ENCODE measurements at places on chromosomes 6 and 20.
A peak's percentile ranks its signal among the peaks of the same experiment; 100 is the strongest.

DNA sequence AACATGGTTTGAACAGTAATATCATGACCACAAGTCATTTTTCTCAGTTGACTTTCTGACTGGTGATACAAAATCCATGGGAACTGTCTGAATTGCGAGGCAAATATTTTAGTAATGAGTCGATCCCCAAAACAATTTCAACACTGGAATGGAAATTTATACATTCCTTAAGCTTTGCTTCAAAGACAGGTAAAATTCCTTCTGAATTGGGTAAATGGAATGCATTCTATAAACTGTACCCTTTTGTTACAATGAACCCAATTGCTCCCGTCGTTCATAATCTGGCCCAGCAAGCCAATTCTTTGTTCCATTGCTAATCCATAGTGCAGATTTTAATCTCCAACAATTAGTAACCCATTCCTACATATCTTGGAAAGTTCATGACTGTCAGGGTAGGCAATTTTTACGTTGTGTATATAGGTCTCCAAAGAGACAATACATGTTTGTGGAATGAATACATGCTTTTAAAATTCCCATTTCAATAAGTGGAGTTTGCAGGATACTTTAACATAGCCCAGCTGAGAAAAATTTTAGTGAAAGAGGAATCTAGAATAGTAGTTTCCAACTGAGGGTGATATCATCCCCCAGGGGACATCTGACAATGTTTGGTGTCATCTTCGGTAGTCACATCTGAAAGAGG lies 32.7 kb downstream of the CYP24A1 start:
- peak; percentile 97 for DNase-seq

- DNase-seq, result no peak
Observed at GRCh38 chr6:129007701-129008373, 124.9 kb downstream of the LAMA2 start.

DNA sequence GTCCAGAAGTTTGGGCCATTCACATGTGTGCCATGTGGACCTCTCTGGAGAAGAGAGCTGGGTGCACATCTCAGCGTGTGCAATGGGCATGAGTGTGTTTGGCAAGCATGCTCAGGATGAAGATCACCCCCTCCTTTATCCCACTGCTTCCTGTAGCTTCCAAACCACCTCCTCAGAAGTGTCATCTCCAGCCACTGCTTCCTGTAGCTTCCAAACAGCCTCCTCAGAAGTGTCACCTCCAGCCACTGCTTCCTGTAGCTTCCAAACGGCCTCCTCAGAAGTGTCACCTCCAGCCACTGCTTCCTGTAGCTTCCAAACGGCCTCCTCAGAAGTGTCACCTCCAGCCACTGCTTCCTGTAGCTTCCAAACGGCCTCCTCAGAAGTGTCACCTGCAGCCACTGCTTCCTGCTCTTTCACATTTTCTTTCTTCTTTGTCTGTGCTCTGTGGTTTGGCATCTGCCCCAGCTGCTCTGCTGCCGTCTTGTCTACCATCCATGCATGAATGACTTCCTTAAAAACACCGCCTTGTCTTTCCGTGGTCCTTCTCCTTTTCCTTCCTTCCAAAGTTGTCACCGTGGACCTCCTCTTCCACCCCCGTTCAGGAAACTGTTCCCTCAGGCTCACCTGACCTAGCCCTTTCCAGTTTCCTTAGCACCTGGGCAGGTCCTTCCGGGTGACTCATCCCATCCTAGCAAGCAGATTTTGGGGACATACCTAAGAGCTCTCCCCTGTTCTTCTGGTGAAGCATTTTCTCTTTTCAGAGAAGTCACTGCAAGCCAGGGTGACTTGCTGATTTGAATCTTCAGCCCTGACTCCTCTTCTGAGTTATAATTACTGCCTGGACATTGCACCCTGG lies 43.5 kb upstream of the TIAM2 start:
- peak; percentile 68 for DNase-seq

DNA sequence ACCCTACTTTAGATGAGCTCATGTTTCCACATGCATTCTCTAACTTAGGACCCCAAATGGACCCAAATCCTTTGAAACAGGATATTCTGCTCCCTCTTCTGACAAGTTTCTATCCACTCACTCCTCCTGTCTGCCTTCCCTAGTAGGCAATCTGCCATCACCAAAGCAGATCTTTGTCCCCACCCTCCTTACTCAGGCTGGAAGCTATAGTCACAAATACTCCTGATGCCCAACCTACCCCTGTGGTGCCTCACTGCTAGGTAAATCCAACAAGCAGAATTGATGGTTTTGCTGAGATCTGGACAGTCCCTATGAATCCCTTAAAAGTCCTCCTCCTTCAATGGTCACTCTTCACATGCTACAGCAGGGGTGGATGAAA lies 21.7 kb downstream of the ELOVL5 start:
- DNase-seq, result peak; percentile 91

Data from M059J (cell line).